Right lobe of liver (tissue), 6 donors: ENCODE measurements at places on chromosomes 3 and 15.

DNA sequence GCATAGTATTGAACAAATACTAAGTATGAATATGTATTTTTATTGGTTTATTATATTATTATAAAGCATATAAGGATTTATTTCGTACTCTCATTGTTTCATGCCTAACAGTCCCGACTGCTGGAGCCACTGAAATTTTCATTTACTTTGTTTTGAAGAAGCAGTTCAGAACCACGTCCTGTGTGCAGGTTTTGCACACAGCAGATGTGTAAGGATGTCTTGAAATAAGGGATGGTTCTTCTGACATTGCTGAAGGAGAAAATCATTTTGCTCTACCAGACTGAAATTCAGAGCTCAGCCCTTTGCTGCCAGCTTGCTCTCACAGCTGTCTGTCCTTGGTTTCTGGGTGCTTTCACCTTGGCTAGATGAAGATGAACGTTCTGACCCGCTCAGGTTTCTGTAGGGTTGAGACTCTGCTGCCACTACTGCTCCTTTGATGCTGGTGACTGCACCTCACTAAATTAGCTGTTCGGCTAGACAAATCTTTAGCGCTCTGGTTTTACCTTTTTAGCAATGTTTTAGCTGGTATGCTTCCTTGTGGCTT lies 54.2 kb downstream of the UBE2E1 start:
- no peak for DNase-seq

DNA sequence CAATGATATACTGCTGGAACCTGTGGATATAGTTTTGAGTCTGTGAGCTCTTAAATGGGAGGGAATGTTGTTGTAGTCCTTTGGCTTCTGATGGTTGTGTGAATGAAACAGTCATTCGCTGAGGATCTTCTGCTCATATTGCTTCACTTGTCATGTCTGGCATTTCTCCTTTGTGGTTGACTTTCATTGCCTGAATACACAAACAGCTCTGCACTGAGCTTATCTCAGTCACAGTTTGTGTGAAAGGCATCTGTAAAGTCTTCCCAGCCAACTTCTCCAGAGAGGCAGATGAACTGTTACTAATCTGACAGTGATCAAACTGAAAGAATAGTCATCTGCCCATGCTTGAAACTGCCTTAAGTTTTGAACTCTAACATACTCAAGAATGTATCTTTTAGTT lies 59.8 kb downstream of the TMED3 start:
- DNase-seq: no peak

DNA sequence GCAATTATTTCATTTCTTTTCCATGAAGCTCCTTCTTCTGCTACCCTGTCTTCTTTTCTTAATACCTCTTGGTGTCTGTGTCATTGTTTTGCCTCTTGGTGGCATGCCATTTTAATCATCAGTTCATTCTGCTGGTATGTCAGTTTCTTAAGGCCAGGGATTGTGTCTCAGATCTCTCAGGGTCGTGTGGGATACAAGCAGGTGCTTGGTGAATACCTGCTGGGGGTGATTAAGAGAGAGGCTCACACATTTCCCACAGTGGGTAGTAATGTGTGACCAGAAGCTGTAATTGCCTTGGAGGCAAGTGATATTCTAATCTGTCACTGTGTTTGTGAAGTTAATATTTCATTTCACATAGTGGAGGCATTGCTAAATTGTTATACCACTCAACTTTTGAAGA lies 361.4 kb upstream of the TRIM42 start:
- DNase-seq: no peak

DNA sequence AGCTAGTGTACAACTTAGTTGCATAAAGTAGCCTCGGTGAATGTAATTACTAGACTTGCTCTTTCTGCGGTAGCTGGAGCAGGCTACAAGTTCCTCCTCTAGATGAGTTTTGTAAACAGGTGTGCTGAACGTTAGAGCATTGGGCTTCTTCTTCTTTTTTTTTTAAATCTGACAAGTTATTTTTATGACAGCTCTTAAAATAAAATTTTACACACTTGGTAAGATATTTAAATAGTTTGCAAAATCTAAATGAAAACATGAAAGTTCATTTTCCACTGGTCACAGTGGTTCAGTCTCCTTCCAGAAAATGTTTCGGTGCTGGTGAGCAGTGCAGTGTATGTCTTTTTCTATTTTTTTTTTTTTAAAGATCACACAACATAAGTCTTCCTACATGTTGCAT lies 3.0 kb downstream of the CCR9 start:
- DNase-seq: no peak

- no peak for DNase-seq
Observed at GRCh38 chr15:28888900-28889299, 3.1 kb downstream of the APBA2 start.

DNA sequence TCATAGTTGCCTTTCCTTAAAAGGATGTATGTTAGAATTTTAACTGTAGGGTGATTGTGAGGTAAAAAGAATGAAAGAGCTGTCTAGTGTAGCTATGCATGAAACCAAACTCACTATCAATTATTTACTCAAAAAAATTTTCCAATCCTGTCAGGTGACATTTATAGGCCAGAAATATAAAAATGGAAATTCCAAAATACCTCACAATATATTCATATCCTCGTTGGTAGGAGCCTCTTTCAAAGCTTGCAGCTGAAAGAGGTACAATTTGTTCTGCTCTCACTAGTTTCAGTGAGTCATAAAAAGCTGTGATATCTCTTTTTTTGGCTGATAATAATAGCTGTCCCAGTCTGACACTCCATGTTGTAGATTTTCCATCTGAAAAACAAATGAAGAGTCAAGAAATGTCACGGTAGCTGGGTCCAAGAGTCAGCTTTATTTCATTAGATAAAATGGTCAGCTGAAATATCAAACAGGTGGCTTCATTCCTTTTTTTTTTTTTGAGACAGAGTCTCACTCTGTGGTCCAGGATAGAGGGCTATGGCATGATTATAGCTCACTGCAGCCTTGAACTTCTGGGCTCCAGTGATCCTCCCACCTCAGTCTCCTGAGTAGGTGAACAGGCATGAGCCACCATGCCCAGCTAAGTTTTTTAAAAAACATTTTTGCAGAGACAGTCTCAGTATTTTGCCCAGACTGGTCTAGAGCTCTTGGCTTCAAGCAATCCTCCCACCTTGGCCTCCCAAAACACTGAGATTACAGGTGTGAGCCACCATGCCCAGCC lies 50.8 kb upstream of the XRN1 start:
- DNase-seq: no peak

GRCh38 chr3:69088063-69088462 lies 3.3 kb downstream of the ARL6IP5 start:
- no peak for DNase-seq
